ENCODE measurements at places on chromosomes 6 and 20.

- no peak for DNase-seq
Observed at GRCh38 chr6:26029857-26030653, 57.2 kb upstream of the HFE start.

GRCh38 chr20:676967-677366 is 1.4 kb upstream of the SCRT2 start:
- no peak for DNase-seq

DNA sequence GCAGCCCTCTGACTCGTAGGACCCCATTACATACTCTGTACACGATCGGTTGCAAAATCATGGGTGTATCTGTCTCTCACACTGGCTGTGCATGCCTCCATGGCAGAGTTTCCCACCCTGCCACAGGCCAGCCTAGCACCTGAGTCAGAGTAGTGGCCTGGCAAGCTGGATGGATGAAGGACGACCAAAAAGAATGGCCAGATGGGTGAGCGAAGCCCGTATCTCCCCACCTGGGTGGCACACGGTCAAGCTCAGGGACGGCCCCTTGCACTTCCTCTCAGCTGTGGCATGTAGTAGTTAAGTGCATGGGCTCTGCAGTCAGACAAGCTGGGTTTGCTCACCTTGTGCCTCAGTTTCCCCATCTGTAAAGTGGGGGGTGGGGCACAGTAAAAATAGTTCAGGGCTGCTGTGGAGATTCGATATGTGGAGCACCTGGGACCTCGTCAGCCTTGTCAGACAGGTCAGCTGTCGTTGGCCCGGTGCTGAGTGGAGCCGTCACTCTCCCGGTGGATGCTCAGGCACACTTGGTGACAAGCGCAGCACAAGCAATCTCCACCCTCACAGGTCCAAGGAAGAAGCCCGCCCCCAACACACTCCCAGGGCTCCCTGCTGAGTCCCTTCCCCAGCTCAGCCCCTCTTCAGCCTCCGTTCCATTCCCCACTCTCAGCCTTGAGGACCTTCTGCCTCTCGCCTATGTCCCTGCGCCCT is 12.6 kb downstream of the CPNE5 start:
- no peak for DNase-seq

GRCh38 chr20:10366898-10367692 is 66.9 kb downstream of the MKKS start:
- DNase-seq = no peak

DNA sequence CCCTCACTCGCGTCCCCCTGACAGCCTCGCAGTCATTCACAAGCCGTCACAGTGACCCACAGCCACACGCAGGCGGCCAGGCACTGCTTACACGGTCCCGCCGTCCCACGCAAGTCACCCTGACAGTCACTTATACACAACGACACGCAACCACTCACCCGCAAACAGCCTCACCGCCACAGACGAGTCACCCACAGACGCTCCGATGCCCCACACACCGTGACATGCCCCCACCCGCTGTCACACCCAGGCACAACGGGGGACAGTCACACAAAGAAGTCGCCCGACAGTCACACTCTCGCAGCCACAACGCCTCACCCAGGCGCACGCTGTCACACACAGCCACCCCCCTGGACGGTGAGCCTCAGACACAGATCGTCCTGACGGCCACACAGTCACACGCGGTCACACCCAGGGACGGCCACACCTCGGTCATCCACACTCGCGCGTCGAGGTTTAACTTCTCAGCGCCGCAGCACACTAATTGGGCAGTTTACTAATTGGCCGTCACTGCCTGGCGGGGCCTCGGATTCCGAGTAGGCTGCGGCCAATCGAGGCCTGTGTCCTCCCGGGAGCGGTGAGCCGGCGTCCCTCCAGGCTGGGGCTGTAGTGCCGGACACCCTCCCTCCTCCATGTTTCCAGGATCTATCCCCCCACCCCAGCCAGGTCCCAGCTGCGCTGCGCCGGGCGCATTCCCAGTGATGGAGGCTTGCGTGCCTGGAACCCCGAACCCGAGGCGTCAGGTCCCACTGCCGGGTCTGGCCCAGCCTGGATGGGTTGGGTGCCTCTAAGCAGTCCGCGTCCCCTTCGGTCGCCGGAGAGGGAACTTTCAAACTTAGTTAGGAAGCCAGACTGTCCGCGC is 790 bp downstream of the TOX2 start:
- peak; percentile 13 for DNase-seq

- DNase-seq = no peak
Observed at GRCh38 chr6:81640891-81641290, 111.6 kb downstream of the TENT5A start.

DNA sequence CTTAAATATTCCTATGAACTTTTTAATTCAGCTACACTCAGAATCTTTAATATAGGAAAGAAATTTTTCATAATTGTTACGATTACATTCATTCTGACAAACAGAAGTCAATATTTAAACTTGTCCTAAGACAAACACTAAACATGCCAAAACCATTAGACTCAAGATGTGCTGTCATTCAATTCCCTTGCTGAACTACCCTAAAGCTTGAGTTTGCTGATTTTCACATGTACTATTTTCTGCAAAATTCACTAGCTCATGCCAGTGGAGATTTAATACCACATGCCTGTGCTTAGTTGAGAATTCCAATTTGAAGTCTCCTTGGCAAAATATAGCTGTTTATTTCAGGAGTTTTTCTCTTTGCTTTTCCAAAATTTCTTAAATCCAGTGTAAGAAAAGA is 448.0 kb downstream of the COL12A1 start:
- DNase-seq = no peak

DNA sequence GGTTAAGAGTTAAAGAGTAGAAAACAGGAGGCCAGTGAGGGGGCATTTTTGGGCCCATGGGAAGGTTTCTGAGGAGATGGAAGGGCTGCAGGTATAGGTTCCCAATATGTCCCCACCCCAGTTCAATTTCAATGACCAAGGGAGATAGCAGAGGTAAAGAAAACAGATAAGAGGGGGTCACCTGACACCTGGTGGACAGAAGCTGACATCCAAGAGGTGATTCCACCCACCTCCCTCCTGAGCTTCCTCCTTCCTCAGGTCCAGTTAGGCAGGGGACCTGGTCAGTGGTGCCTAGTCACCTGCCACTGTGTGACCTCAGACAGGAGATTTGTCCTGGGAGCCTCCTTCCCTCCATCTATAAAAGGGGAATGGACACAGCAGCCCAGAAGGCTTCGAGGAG is 29.5 kb upstream of the MAS1L start:
- DNase-seq = no peak

DNA sequence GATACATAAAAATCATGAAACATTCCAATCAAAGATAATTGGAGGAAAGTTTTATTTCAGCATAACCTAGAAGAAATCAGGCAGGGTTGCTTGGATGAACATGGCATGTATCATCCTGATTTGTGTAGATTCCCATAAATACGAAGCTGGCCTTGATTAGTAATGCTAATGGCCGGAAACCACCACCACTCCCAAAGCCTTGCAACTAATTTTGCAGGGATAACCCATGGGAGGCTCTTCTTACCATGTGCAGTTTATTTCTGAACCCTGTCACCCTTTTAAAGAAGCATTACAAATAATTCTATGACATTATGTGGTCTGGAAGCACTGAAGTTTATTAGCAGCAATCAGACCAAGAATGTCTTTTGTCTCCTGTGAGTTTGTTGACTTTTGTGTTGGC is 80.8 kb downstream of the AIG1 start:
- no peak for DNase-seq

DNA sequence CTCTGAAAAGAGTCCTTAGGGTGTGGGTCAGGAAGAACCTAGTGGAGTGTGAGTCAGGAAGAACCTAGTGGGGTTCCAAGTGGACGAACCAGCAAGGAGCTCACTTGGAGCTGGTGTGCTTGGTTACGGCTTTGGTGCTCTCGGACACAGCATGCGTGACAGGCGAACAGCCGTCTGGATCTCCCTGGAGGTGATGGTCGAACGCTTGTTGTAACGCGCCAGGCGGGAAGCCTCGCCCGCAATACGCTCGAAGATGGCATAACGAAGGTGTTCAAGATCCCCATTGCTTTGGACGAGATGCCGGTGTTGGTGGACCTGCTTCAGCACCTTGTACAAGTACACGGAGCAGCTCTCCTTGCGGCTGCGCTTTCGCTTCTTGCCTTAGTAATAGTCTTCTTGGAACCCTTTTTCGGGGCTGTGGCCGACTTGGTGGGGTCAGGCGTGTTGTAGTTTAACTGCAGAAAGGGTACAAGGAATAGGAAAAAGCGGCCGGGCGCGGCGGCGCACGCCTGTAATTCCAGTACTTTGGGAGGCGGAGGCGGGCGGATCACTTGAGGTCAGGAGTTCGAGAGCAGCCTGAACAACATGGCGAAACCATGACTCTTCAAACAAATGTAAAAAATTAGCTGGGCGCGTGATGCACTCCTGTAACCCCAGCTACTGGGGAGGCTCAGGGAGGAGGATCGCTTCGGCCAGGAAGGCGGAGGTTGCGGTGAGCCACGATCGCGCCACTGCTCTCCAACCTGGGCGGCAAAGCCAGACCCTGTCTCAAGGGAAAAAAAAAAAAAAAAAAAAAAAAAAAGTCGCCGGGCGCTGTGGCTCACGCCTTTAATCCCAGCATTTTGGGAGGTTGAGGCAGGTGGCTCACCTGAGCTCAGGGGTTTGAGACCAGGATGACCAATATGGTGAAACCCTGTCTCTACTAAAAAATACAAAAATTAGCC is 48.0 kb downstream of the OR2B2 start:
- DNase-seq = no peak

DNA sequence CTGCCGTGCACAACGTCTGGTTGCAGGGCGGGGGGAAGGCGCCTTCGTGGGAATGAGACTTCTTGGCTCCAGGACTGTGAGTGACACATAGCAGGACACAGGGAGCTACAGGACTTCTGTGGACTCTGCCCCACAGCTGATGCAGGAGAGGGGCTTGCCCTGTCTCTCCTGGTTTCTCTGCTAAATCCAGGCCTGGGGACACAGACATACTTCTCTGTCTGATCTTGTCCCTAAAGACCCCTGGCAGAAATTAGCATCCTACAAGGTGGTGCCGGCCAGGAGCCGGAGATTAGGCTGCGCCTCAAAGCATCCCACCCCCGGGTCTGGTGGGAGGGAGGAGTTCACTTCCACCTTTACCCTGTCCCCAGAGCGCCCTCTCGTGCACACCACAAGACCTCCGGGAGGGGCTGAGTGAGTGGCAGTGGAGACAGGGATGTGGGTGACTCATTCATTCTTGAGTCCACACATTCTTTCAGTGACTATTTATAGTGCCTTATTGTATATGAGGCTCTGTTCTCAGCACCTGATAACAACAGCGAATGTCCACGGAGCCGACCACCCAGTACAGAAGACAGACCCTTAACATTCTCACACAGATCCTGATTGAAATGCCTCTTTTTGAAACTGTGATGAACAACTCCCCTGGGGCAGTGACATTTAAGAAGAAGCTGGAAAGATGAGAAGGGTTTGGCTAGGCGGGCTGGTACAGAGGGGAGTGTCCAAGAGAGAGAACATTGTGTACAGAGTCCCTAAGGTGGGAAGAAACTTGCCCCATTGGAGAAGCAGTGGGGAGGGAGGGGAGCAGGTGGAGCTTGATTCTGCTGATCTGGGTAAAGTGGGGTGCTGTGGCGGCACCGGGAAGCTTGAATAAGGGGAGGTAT is 39.0 kb downstream of the GMPR start:
- no peak for DNase-seq

DNA sequence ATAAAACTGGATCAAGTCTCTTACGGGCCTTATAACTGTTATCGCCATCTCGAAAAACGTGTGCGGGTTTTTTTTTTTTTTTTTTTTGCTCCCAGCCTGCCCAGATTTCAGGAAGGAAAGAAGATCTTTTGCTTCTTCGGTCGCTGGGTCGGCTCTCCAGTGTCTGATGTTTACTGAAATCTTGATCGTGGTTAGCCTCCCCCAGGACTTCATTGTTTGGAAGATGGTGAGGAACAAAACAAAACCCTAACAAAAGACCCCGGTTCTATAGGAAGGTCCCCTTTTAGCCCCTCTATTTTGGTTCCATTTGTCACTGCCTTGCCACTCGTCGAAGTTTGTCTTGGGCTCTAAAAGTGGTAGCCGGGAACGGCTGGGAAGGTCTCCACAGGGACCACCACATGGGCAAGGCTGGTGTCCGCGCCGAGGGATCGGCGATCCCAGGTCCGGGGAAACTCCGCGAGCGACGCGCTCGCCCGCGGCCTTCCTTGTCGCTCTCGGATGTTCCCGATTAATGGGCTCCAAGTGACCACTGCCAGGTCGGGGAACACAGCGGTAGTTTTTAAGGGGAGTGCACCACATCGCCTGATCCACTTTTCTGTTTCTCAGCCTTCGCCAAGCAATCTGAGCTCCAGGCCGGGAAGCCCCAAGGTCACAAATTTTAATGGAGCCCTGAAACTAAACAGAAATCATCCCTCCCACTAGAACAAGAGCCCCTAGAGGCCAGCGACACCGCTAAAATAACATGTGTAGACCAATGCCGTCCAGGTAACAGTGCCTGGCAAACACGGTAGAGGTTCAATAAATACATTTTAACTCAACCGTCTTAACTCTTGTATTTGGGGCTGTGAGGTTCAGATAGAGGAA is 27.0 kb downstream of the TRIM27 start:
- DNase-seq = peak; percentile 41

DNA sequence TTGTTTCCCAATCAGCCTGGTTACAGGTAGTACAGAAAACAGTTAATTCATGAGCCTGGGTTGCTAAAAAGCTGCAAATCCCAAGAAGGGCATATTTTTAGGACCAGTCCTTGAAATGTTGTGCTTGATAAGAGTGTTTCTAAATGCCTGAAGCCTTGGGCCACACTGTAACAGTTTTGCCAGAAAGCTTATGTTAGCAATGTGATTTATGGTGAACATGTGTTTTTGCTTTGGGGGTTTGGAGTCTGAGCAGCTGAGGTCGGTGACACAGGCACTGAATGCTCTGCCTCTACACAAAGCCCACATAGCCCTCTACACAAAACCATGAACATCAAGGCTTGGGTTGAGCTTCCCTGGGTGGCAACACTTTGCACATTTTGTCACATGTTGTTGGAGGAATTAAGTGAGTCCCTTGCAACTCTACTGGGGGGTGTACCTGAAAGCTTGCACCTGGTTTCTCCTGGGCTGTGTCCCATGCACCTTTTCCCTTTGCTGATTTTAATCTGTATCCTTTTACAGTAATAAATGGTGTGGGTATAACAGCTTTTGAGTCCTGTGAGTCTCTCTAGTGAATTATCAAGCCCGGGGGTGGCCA is 22.2 kb downstream of the AHI1 start:
- DNase-seq = no peak

GRCh38 chr6:150813993-150814359 is 51.5 kb upstream of the MTHFD1L start:
- DNase-seq = no peak

GRCh38 chr6:41186031-41186562 is 14.9 kb downstream of the TREML2 start:
- no peak for DNase-seq

- DNase-seq = no peak
Observed at GRCh38 chr6:168130168-168130696, 51.2 kb upstream of the FRMD1 start.

Measured in effector CD4-positive, alpha-beta T cell (primary cell).